Spleen (tissue), 13 donors: ENCODE measurements at places on chromosomes 4 and X.

DNA sequence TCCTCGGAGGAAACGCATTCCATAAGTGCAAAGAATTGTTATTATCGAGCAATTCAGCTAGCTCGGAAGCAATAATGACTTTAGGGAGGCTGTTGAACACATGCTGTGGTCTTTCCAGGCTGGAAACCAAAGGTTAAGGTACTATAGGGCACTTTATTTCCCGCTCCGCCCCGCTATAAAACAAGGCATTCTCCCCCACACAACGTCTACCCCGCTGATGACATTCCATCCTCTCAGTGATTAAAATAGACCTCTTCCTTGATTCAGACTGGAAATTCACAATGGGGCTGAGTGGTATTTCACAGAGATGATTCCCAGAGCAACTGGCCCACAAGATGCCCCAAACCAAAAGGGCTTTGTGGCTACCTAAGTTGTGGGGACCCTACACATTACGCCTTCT, 196.4 kb downstream of the STIM2 start:
- DNase-seq: no peak

GRCh38 chr4:47668810-47669408, 169.0 kb downstream of the CORIN start:
- DNase-seq: no peak

DNA sequence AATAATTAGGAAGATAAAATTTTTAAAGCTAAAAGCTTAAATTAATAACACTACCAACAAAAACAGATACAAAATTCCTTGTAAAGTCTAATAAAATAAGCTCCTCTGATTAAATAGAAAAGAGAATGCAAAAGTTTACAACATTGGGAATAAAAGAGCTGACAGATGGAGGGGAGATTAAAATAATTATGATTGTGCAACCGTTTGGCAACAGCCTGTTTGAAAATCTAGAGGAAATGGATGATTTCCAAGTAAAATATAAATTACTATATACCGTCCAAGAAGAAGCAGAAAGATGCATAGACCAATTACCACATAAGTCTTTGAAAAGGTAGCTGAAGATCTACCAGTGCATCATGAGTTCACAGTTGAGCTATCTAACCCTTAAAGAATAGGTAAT, 46.4 kb upstream of the VBP1 start:
- DNase-seq: no peak

GRCh38 chrX:19571711-19572110, 56.4 kb upstream of the MAP3K15 start:
- DNase-seq: no peak

DNA sequence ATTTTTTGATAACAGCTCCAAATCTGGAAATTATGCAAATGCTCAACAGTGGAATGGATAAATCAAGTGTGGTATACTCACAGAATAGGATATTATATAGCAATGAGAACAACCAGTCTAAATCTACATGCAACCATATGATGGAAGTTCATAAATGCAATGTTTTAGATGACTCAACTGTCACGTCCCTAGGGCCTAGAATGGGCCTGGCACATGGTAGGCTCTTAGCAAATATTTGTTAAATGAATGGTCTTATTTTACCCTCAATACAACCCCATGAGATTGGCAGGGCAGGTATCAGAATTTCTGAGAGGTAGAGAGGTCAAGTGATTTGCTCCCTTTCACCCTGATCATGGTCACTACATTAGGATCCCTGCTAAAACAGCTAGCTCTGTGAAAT, 14.6 kb upstream of the NKX3-2 start:
- no peak for DNase-seq

DNA sequence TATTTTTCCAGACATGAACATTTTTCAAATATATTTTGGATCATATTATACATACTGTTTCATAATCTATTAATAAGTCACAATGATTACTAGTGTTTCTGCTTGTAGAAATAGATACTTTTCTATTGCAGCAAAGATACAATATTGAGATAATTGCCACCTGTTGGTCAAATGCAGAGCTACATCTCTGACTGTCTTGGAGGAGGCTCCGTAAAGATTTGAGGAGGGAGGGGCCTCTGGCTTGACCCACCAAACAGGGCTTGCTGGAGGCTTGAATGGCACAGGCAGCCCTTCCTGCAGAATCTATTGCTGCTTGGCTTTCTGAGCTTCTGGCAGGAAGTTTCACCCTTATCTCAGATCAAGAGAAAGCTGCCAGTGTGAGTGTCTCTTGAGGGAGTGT, 99.3 kb upstream of the ARMCX2 start:
- no peak for DNase-seq

- DNase-seq: no peak
Measured at GRCh38 chr4:81260443-81261101, 45.5 kb upstream of the PRKG2 start.

- no peak for DNase-seq
Measured at GRCh38 chr4:100510551-100510950, 7.3 kb downstream of the EMCN start.

- no peak for DNase-seq
Measured at GRCh38 chrX:131609480-131609879, 65.6 kb downstream of the OR13H1 start.

DNA sequence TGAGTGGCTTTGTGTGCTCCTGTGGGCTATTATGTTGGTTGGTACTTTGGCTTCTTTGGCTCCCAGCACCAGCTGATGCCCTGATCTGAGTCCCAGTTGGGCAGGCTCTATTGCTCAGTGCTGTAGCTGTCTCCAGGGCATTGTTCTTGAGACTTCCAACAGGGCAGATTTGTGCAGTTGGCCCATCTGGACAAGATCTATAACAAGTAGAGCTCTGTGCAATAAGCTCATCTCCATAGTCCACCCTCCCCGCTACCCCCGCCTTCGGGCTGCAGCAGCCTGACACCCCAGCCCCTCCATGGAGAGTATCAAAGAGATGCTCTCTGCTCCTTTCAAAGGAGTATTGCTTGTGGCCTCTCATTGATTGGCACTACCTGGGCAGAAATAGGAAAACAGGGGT, 5.8 kb upstream of the TMEM31 start:
- no peak for DNase-seq
